ENCODE measurements at places on chromosomes 16 and 17.

DNA sequence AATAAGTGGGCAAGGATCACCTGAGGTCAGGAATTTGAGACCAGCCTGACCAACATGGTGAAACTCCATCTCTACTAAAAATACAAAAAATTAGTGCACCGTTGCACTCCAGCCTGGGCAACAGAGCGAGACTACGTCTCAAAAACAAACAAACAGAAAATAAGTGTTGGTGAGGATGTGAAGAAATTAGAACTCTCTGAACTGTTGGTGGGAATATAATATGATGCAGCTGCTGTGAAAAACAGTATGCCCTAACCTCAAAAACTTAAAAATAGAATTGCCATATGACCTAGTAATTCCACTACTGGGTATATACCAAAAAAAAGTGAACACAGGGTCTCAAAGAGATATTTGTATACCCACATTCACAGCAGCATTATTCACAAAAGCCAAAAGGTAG is 26.1 kb downstream of the GLG1 start:
- no peak for DNase-seq

- no peak for DNase-seq
Observed at GRCh38 chr17:77371117-77371887, 230.5 kb downstream of the SEC14L1 start.

DNA sequence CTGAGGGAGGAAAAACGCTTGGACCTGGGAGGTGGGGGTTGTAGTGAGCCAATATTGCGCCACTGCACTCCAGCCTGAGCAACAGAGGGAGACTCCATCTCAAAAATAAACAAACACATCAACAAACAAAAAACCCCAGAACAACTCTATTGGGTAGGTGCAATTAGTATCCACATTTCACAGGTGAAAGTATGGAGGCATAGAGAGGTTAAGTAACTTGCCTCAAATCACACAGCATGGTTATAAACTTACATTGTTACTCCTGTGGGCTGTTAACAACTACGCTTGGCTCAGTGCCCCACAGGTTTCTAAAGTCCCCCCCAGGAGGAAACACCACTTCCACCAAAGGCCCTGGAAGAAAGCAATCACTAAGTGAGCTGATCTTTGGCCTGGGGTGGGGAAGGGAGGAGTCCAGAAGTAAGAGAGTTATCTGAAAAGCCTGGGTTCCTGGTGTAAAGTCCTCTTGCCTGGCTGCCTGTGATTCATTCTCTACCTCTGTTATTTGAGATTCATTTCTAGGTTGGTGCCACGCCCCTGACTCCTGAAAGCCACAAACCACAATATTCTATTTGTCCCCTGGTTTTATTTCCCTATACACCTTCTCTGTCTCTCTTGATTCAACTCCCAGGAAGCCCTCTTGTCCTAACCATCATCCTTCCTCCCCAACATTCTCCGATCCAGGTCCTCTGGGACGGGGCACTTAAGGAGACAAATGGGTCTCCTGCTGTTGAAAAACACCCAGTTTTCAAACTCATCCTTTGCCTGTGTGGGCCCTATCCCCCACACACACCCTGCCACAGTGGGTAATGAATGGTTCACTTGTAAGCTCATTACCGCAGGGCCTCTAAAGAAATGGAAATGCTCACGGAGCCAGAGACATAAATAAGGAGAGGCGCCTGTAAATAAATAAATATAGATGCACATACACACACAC is 195.4 kb downstream of the XYLT1 start:
- DNase-seq: no peak

GRCh38 chr16:73054125-73054484 is 6.2 kb upstream of the ZFHX3 start:
- no peak for DNase-seq

DNA sequence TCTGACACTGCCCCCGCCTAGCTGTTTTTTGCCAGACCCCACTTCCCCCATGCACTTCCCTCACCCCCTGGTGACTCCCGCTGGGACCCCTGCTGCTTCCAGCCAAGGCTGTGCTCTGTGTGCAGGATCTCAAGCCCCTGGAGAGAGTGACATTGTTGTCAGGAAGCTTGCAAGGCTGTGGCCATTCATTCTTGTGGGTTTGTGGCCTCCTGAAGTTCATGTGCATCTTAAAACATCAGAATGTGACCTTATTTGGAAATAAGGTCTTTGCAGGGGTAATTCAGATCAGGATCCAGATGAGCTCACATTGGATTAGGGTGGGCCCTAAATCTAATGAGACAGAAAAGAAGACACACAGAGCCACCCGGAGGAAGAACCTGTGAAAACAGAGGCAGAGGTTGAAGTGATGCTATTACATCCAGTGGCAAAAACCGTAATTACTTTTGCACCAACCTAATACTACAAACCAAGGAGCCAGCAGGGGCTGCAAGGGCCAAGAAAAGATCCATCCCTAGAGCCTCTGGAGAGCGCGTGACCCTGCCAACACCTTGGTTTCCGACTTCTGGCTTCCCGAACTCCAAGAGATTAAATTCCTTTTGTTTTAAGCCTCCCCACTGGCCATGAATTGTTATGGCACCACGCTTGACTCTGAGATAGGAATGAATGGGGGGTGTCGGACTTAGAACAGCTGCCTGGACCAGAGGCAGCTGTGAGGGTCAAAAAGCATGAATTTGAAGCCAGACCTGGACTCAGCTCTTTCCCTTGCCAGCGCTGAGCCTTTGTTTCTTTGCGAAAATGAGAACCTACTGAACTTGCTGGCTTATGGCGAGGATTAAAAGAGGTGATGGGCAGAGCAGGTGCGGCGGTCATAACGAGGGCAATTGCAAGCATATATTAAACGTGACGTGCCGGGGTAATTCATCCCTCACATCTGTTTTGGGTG is 75.5 kb downstream of the BMERB1 start:
- peak; percentile 34 for DNase-seq

Measured in activated naive CD8-positive, alpha-beta T cell treated with anti-CD3 and anti-CD28 coated beads, Interleukin-2, amount 50 U/mL, for 24 hours (primary cell).